ENCODE measurements at places on chromosomes 16 and 17.

DNA sequence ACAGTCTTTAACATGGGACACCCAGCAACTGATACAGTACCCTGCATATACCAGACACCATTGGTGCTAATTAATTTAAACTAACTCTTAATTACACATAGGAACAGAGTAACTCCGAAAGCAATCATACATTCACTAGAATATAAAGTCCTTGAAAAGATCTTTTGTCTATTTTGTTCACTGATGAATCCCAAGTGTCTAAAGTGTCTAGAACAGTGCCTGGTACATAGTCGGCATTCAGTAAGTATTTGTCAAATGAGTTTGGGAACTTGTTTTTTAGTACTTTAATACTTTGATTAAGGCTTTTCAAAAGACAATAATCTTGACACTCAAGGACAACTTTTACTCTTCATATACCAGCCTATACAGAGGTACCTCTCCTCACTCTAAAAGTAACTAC is 13.8 kb downstream of the YWHAE start:
- no peak for DNase-seq

GRCh38 chr16:74837056-74837455 is 62.4 kb upstream of the FA2H start:
- no peak for DNase-seq

DNA sequence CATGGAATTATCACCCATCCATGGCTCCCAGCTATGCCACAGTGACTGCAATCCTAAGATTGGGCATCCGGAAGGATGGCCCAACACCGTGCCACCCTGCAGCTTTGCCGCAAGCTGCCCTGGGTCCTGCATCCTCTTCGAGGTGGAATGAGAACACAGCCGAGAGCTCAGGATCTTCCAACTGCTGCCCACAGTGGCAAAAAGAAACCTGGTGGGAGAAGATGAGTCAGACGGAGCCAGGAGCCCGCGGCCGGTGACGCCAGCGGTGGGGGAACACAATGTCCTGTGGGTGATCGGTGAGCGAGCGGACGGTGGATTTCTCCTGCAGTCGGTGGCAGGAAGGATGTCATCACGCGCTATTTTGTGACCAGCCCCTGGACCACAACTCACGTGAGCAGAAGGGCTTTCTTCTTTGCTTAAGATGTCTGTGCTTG is 20.1 kb downstream of the CD7 start:
- peak; percentile 75 for DNase-seq

DNA sequence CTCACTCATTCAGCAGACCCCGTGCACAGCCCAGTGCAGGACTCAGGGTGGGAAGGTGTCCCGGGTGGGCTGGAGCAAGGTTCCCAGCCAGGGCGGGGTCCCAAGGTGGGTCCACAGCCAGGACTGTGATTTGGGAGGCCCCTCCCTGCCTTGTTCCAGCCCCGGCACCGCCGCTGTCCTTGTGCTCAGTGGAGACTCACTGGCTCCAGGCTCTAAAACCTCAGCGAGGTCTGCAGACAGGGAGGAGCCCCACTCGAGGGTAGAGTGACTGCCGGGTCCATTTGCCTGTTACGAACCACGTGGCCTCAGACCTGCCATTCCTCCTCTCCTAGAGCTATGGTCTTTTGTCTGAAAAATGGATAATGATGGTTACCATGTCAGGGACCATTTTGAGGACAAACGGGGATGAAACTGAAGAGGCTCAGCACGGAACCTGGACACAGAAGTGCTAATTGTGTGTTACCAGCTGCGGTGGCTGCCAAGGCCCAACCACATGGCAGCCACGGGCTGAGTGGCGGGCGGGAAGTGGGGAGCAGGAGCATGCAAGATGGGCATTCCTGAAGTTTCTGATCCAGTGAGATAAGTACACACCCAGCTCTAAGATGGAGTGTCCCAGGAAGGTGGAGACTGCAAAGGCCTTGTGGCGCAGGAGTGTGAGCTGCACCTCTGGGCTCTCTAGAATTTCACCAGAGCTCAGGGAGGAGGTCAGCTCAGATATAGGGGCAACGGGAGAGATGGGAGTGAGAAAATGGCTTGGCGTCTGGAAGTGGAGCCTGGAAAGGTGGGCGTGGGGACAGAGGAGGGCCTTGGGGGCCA is 317.6 kb downstream of the SEC14L1 start:
- DNase-seq = no peak

- no peak for DNase-seq
Measured at GRCh38 chr16:52834736-52835465, 217.8 kb downstream of the CHD9NB start.

DNA sequence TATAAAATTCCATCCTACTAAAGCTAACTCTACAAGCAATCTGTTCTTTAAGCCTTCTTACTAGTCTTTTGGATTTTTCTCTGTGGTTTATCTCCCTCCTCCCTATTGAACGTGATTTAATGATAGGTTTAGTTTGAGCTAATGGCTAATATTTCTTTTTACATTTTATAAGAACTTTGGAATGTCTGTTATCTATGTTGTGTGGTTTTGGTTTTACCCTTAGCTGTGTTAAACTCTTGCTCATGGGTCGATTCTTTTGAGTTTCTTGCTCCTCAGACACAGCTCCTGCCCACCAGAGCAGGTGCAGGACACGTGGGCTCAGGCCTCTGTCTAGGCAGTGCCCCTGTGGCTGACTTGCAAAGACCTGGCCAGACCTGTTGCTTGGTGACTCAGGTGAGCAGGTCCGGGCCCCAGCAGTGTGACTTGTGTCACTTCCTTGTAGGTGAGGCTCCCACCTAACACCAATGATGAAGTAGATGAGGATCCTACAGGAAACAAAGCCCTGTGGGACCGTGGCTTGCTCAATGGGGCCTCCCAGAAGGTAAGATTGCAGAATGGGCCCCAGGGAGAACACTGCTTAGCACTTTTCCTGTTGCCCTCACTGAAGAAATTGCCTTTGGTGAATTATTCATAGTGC is 45.1 kb downstream of the SF3B3 start:
- no peak for DNase-seq

- DNase-seq = no peak
Measured at GRCh38 chr17:9922012-9922848, 17.2 kb upstream of the RCVRN start.

DNA sequence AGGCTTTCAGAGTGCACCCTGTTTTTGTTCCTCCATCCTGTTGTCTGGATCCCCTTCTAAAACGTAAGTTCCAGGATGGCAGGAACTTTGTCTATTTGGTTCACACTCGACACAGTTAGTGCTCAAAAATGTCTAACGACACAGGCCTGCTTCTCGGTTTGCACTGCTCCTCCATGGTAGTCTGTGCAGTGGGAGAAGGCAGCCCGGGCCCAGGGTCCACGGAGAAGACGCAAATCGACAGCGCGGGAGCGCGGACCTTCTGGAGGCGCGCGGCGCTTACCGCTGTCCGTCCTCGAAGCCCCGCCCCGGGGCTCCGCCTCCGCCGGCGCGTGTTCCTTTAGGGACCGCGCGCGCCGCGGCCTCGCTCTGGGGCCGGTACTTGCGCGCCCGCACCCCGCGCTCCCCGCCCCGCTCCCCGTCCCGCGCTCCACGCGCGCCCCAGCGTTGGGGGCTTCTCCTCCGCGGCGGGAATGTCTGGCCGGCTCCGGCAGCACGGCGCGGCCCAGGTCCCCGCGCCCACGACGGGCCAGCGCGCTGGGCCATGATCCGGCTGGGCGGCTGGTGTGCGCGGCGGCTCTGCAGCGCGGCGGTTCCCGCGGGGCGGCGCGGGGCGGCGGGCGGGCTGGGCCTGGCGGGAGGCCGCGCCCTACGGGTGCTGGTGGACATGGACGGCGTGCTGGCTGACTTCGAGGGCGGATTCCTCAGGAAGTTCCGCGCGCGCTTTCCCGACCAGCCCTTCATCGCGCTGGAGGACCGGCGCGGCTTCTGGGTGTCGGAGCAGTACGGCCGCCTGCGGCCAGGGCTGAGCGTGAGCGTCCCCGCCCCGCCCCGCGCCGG is at the start of gene NT5M:
Gene NT5M (plus strand): TSS at position 364 of the 837 bp plus-strand sequence. CDS start 178 bp downstream, at position 542.
- DNase-seq = peak; percentile 66

- no peak for DNase-seq
Measured at GRCh38 chr16:9658164-9658563, 524.1 kb downstream of the GRIN2A start.

- DNase-seq = no peak
Measured at GRCh38 chr17:65975878-65976277, 216.1 kb downstream of the CEP112 start.

GRCh38 chr16:86325895-86326294 is 184.4 kb upstream of the FOXF1 start:
- no peak for DNase-seq

GRCh38 chr17:66076546-66077190 is 115.3 kb downstream of the CEP112 start:
- no peak for DNase-seq

GRCh38 chr17:30318155-30318554 is 15.7 kb downstream of the TMIGD1 start:
- no peak for DNase-seq

- DNase-seq = no peak
Measured at GRCh38 chr17:60249290-60249826, 99.6 kb downstream of the CA4 start.

DNA sequence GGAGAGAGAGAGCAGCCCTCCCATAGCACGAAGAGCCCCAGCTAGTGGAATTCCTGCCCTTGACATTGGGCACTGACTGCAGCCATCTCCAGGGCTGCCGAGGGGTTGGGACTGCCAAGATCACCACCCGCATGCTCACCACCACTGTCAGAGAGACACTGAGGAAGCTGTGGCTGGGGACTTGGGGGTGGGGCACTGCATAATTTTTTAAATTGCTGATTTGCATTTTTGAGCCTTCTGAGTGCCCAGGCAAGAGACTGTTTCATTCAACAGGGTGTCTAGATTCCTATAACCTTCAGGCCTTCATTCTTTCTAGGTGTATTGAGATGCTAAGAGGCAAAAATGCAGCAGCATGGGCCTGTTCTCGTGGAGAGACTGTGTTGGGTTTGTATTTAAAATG is 9.0 kb upstream of the EPX start:
- DNase-seq = no peak

DNA sequence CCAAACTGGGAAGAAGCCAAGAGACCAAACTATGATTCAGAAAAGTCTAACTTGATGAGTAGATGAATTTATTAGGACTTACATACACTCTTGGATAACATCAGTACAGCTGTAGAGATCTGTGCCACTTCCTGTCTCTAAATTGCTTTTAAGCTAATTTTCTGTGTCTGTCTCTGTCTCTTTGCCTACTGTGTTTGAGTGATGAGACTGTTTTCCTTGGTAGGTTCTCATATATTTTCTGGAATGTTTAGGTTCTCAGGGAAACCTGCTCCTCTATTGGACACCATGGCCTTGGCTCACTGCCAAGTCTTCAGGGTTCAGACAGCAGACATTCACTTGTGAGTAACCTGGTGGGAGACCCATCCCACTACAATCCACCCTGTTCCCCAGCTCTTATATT is 103.5 kb upstream of the KIF2B start:
- no peak for DNase-seq

GRCh38 chr17:80979547-80980378 is 11.9 kb upstream of the CHMP6 start:
- DNase-seq = no peak

- no peak for DNase-seq
Measured at GRCh38 chr16:65497571-65497970, 375.7 kb upstream of the CDH11 start.

- DNase-seq = no peak
Measured at GRCh38 chr17:77107506-77108433, 33.0 kb upstream of the SEC14L1 start.

DNA sequence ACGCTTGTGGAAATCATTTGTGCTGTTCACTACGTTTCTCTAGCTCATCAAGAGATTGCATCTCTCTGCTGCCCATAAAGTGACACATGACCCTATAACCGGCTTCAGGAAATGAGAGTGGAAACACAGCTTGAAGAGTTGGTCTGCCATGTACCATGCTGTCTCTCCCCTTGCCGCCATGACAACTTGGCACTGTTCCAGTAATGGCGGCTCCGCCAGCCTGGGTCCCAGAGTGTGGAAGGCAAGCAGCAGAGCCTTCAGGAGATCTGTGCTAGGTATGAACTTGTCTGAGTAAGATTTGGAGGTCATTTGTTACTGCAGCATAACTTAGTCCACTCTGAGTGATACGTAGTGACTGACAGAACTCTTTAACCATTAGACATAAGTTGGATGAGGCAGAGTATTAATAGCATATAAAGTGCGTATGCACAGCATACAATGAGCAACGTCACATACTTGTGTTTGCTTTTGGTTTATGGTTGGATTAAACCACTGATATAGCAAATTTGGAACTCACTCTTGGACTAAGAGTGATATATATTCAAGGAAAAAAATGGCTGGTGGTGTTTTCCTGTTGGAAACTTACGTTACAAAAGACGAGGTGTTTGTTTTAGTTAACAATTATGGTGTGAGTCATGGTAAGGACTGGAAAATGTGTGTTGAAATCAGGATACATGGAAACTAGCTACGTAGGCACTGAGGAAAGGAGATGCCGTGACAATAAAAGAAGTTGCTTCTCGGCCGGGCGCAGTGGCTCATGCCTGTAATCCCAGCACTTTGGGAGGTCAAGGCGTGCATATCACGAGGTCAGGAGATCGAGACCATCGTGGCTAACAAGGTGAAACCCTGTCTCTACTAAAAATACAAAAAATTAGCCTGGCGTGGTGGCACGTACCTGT is 24.4 kb upstream of the PMP22 start:
- no peak for DNase-seq

DNA sequence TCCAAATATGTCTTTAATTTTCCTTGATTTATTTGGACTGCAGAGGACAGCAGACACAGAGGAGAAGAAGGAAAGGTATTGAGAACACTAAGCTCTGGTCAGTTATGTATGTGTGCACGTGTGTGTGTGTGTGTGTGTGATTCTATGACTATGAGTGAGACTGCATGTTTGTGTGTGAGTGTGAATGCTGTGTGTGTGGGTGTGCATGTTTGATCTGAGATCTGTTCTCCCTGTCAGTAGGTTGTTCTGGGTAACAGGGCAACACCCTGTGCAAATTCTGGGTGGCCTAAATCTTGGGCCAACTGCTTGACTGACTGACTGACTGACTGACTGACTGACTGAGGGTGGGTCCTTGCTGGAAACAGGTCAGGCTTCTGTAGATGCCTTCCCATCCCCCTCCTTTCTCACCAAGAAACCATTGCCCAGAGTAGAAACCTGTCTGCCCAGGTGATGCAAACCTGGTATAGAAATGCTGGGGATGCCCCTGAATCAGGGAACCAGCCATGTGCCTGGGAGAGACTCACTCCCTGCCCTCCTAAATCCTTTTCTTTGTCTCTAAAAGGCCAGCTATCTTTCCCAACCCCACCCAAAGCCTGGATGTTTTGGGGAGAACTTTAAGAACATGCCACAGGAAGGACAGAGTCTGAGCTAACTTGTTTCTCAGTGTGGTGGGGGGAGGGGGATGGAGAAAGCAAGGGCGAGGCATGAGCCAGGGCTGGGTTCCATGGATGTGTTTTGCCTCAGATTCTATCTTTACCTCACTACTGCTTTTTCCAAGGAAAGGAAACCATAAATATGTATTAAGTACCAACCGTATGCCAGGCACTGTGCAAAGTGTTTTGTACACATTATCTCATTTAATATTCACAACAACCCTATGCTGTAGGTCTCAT is 4.5 kb upstream of the NR1D1 start:
- no peak for DNase-seq

GRCh38 chr16:25118851-25119578 is 7.5 kb downstream of the LCMT1 start:
- no peak for DNase-seq
